NCI-H2171 treated with DMSO at 0.1 percent for 48 hours (cell line): ENCODE measurements at places on chromosomes 4 and X.

DNA sequence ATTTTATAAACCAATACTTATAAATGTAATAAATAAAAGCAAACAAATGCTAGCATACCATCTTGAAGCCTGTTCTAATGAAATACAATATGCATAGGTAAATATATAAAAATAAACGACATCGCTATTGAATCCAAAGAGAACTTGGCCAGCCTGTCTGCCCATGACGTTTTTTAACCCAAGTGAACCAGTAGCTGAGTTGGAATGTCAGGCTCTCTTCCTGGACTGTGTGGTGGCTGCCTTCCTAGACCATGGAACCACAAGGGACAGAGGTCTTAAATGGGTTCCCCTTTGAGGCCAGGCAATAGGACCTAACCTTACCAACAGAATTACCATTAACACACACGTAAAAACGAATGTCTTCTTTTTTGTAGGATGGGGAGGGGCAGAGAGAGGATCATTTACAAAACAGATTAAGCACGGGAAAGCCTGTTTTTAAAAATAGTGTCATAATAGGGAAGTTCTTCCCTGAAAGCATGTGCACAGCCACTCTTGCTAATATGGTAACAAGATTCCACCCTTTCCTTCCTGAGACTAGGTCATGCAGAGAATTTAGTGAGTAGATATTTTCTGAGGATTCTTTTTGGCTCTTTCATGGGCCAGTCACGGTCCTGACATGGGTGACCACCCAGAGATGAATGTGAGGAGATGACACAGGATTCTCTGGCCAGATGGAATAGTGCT, 69.4 kb upstream of the ACSL1 start:
- DNase-seq, result no peak

DNA sequence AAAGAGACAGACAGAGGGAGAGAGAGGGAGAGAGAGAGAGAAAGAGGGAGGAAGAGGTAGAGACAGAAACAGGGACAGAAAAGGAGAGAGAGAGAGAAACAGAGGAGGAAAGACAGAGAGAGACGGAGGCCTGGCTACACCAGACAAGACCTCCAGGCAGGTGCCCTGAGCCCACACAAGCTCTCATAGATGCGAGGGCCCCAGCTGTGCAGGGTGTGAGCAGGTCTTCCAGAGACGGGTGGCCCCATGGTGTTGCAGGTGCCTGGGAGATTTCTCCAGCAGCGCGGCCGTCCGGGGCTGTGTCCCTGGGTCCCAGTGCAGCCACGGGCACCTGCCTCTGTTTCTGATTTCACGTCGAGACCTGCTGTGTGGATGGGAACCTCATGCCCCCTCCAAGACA, 253.0 kb downstream of the SHOX start:
- no peak for DNase-seq

GRCh38 chr4:22014222-22014741, 65.7 kb upstream of the KCNIP4 start:
- no peak for DNase-seq

DNA sequence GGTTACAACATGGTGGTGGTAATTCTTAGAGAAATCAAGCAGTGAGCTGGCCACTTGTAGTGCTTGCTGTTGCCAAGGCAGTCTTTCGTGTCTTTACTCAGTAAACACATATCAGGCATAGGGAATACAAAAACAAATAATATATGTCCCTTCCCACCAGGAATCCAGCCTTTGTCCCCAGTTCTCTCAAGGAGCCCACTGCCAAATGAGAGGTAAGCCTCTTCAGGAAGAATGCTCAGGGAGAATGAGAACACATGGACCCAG, 421 bp upstream of the PLAC1 start:
- DNase-seq, result no peak

- DNase-seq, result peak; percentile 2
Observed at GRCh38 chr4:123977641-123978081, 581.1 kb downstream of the SPRY1 start.

- DNase-seq, result peak; percentile 80
Observed at GRCh38 chrX:39764441-39764914, 333.3 kb downstream of the BCOR start.

DNA sequence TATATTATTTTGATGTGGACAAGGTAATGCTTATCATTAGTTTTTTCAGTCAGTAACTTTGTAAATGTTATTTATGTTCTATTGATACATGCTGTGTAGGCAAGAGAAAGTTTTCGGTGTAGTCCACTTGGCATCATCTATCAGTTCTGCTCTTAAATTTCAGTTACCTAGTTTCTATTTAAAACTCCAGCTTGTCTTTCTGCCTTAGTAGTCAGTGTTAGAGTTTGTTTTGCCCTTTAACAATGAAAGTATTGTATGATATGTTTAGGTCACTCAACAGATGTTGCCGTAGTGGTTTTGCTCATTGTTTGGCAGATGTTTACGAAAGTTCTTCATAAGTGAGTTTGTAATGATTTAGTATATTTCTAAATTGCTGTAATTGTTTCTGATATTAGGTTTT, 34.9 kb upstream of the FHDC1 start:
- no peak for DNase-seq
